ENCODE measurements at places on chromosomes 6 and 20.

DNA sequence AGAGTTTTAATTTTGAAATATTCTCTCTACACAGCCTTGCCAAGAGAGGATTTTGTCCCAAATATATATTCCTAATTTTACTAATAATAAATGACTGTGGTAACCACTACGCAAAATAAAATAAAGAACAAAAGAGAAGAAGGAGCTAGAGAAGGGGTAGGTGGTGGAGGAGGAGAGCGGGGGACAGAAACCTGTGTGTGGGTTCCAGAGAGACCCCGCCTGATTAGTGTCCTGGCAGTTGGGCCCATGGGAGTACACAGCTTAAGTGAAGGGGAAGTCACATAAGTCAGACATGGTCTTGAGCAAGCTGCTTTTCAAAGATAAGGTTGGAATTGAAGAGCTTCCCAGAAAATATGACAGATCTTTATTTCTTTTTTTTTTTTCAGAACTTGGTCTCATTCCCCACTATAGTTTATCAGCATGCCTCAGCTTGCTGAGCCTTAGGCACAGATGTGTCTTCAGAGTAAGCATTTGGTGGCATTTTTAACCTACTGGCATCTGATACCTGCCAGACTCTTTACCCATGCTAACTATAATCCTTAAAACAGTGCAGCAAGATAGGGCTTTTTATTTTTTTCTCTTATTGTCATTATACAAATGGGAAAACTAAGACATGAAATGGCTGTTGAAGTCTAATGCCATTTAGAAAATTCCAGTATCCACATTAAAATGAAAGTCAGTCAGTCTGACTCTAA lies 9.6 kb upstream of the RHAG start:
- DNase-seq = no peak

DNA sequence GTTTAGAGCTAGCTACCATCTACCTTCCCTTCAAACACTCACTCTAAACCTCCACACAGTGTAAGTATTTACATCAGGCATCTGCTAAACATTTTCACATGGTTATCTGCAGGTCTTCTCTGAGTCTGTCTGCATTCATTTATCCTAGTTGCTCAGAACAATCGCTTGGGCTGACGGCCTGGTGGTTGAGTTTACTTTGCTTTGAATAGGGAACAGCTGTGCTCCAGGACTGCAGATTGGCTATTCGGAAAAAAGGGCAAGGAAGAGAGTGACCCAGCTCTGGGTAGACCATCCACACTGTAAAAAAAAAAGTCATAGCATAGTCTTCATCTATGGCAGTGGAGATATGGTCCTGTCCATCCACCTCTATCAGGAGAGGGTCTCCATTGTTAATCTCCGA lies 115.3 kb upstream of the ESR1 start:
- no peak for DNase-seq

GRCh38 chr6:16559071-16559470 lies 202.2 kb downstream of the ATXN1 start:
- no peak for DNase-seq

DNA sequence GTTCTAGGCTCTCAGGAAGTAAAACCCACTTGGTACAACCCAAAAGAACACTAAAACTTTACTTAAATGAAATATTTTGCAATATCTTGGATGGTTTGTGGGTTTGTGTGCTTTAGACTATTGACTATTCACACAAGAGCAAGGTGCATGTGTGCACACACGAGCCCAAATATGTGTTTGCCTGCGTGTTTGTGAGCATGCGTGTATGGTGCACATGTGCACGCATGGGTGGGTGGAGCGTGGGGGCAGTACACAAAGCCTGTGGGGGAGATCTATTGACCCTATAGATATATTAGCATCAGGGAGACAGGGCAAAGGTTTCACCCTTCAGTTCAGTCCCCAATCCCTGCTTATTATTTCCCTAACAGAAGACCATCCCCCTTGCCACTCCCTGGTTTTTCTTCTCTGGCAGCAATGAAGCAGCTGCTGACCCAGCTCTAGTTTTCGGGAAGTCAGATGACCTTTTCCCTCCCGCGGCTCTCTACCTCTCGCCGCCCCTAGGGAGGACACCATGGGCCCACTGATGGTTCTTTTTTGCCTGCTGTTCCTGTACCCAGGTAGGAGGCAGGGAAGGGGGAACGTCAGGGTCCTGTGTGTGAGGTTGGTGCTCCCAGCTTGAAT lies at the start of gene C2:
Gene C2 (plus strand): TSS at position 476 of the 621 bp plus-strand sequence. CDS start 36 bp downstream, at position 512.
- no peak for DNase-seq

DNA sequence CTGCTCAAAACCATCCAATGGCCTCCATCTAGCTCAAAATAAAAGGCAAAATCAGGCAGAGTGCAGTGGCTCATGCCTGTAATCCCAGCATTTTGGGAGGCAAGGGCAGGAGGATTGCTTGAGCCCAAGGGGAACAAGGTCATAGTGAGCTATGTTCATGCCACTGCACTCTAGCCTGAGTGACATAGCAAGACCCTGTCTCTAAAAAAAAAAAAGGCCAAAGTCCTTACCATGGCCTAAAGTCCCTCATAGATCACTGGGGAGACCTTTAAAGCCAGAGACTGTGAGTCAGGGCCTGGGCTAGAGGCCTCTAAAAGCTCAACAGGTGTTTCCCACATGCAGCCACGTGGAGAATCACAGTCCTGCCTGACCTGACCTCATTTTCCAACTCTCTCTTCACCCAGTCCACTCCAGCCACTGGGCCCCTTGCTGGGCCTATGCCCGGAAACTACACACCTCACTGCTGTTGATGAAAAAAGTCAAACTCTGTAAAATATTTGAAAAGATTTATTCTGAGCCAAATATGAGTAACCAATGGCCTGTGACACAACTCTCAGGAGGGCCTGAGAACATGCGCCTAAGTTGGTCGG lies 28.2 kb upstream of the TAB2 start:
- DNase-seq = no peak

DNA sequence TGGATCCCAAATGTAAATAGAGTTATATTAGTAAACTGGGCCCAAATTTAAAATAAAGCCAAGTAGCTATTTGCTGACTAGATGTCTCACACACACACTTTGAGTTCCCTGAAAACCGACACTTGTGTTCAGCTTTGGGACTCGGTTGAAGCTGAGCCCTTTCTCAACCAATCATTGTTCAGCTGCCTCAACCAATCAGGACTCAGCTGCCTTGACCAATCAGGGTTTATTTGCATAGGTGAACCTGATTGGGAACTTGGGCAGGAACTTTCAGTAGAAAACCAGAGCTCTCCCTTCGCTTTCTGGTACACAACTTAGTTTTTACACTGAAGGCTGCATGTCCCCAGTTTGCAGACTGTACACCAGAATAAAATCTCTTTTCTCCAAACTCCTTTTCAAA lies 301.7 kb downstream of the FOXA2 start:
- DNase-seq = no peak

All from activated naive CD4-positive, alpha-beta T cell treated with Interleukin-2 at 50 U/mL for 16 hours (primary cell).